ENCODE measurements at places on chromosomes 12 and 14.

DNA sequence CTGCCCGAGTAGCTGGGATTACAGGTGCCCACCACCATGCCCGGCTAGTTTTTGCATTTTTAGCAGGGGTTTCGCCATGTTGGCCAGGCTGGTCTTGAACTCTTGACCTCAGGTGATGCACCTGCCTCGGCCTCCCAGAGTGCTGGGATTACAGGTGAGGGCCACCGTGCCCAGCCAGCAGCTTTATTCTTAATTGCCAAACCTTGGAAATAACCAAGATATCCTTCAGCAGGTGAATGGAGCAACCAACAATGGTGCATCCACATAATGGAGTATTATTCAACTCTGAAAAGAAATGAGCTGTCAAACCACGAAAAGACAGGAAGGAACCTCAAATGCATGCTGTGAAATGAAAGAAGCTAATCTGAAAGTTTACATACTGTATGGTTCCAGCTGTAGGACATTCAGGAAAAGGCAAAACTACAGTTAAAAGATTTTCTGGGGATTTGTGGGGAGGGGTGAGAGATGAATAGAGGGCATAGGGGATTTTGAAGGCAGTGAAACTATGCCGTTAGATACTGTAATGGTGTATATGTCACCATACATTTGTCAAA lies 118.8 kb upstream of the CCND2 start:
- no peak for DNase-seq

DNA sequence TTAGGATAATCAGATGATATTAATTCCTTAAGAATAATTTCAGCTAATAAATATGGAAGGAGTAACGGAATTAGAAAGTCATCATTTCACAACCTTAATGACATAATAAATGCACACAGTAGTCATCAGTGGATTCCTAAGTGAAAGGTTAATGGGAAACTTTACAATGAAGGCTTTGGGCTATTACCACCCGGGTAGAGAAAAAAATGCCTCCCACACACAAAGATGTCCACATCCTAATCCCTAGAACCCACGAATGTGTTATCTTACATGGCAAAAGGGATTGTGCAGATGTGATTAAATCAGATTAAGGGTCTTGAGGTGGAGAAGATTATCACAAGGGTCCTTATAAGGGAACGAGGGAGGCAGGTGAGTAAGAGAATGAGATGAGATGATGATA lies 5.6 kb downstream of the TMED10 start:
- no peak for DNase-seq

- no peak for DNase-seq
Observed at GRCh38 chr14:103198131-103199105, 75.2 kb downstream of the TNFAIP2 start.

DNA sequence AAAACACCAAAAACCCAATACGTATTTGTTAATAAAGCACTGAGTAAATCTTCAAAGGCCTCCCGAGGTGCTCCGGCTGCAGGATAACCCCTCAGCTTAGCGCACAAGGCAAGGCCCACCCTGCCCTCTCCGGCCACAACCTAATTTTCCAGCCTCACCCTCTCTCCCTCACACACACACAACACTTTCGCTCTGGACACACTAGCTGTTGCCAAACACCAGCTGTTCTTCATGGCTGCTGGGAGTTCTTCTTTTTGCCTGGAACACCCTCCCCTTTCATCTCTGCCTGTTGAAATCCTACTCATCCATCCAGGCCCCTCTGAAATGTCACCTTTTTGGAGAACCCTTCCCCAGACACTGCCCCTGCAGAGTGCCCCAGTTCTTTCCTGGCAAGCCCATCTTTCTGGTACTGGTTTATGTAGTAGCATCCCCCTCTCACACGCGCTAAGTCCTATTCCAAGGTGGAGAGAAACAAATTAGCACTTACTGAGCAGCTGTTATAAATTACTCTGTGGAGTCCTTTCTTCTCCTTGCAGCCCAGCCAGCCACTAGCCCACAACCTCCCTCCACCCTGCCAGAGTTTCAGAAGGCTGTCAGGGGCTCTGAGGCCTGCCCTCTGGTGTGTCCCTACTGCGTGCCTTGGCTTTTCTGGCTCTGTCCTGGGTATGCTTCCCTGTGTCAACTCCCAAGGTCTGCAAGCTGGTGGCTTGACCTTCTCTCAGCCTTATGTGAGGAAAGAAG lies 805 bp upstream of the CRACR2A start:
- DNase-seq = no peak

GRCh38 chr12:56425940-56426438 lies 23.2 kb downstream of the TIMELESS start:
- no peak for DNase-seq

- no peak for DNase-seq
Observed at GRCh38 chr12:65611396-65611795, 212.9 kb upstream of the HMGA2 start.

- peak; percentile 42 for DNase-seq
Observed at GRCh38 chr12:4587108-4587507, 25.1 kb downstream of the DYRK4 start.

DNA sequence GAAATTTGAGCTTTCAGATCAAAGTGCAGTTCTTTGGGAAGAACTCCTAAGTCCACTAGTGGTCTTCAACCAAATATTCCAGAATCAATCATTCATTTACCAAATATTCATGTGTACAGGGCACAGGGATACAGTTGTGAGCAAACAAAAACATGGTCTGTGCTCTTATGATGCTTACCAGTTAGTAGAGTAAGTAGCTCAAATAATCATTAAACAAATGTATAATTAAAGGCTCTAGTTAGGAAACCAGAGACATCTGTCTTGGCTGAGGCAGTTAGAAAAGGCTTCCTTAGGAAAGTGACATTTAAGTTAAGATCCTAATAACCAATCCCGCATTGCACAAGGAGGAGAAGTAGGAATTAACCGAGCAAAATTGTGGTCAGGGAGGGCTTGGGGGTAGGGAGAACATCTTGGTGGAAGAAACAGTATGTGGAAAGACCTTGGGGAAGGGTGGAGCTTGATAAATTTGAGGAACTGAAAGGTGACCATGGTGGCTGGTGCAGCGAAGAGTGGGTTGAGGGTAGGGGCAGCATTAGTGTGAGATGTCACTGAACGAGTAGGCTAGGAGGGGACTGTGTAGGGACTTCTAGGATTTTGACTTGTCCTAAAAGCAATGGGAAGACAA lies 40.0 kb downstream of the PEBP1 start:
- no peak for DNase-seq

DNA sequence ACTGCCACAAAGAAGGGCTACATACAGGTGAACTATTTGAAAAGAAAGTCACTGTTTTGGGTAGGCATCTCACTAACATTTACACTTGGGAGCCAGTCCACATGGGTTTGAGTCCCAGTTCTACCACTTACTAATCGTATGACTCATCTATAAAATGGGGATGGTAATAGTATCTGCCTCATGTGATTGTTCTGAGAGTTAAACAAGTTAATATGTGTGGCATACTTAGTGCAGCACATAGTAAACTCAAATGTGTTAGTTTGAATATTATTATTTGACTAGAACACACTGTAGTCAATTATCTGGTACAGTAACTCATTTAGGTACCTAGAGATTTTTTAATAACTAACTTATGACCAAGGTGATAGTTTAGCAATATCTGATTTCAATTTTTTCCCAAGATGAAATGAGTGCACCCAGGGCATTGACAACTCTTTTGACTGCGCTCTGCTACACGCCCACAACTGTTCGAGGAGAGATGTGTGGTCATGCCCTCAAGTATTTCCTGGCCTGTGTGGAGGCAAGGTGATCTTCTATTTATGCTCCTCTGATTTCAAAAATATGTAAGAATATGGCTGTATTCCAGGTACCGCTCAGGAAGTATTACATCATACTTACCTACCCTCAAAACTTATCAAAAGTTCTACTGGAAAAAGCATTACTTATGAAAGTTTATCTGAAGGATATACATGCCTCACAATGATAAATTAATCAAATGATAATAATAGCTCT lies 210.6 kb upstream of the EGLN3 start:
- DNase-seq = no peak

DNA sequence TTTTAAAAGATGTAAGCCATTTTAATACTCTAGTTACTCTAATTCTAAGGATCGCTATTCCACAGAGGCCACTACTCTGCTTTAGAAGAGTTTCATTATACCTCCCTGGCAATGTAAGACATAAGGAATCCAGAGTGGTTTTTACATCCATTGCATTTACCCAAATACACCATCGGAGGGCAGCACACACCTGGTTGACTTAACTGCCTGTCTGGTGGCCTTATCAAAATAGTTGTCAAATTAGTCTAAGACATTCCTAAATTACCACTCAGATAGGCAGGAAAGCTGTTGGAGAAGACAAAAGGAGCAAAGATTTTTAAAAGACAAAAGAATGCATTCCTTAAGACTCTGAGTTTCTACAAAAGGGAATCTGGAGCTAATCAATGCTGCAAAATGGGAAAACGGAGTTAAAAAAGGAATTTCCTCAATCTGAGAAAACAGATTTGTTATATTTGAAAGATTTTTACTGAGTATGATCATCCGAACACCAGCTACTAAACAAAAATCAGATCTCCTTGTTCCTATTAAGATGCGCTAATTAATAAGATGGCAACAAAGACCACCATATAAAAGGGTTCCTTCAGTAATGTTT lies 33.8 kb upstream of the FGD4 start:
- peak; percentile 68 for DNase-seq

DNA sequence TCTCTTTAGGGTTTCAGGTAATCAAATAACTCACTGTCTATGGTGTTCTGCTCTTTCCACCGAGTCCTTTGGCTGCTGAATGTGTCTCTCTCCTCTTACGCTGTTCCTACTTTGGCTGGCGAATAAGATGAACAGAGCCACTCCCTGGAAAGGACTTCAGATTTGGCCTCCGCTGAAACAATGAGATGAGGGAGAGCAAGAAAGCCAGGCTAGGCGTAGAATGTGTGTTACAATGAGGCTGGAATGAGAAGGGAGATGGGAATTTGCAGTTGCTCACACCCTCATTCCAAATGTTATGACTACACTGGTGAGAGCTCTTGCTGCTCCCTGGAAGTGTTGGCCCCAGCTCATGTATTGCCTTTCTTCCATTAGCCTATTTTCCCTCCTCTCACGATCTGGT lies at the start of gene MFAP5:
TSS of gene MFAP5 (minus strand) at position 234 of the 400 bp plus-strand sequence. CDS start 722 bp downstream, outside the sequence.
- no peak for DNase-seq

DNA sequence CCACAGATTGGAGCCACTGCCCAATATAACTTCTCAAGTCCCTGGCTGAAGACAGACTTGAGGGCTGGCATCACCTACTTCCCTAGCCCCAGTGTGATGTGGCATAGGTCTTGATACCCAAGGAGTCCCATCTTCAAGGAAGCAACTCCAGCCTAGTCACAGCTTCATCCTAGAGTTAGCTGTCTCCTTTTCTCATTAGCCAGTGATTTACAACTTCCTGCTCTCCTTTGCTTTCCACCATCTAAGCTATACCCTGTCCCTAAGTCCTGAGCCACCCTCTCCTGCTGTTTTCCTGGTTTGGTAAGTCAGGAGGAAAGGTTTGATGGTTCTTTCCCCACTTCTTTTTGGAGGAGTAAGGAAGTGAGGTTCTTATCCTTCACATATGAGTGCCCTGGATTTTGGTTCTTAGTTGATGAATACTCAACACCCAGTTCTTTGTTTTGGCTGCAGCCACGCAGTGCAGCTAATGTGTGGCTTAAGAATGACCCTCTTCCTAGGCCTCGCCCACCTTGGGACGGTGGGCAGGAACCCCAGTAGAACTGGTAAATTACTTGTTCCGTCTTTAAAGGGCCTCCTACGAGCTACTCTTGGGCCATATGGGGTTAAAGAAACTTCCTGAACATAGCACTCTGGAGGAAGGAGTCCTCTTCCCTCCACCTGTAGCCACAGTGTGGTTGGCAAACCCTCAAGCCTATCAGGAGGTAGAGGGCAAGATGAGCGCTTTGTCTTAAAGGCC lies 3.9 kb upstream of the GPX2 start:
- no peak for DNase-seq

DNA sequence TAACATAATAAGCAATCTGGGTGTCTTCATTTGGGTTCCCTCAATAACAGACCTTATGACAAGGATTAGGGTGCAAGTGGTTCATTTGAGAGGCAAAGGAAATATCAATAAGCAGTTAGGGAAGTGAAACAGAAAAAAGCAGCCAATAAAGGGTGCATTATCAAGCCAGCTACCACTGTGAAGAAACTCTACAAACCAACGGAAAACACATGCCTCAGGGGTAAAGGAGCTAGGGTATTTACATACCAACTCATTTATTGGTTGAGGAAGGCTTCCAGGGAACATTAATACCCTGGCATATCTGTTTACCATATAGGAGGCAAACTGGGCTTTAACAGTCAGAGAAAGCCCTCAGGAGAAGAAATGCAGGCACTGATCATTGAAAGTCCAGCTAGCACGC lies 22.7 kb upstream of the IFNG-AS1 start:
- no peak for DNase-seq

GRCh38 chr12:112285600-112286401 lies 96.4 kb downstream of the HECTD4 start:
- no peak for DNase-seq

DNA sequence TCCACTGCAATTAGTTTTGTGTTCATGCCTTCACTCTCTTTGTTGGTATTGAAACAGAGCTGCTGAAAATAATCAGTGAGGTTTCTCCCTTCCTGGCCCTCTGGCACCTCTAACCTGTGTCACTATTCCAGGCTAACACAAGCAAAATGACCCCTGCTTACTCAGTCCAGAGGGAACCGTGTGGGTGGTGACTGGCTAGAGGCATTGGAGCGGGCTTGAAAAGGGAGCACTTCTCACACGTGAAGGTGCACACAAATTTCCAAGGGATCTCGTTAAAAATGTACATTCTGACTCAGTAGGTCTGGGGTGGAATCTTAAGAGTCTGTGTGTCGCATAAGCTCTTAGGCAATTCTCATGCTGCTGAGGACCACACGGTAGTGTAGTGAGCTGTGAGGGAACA lies 1.3 kb upstream of the SLC24A4 start:
- no peak for DNase-seq

DNA sequence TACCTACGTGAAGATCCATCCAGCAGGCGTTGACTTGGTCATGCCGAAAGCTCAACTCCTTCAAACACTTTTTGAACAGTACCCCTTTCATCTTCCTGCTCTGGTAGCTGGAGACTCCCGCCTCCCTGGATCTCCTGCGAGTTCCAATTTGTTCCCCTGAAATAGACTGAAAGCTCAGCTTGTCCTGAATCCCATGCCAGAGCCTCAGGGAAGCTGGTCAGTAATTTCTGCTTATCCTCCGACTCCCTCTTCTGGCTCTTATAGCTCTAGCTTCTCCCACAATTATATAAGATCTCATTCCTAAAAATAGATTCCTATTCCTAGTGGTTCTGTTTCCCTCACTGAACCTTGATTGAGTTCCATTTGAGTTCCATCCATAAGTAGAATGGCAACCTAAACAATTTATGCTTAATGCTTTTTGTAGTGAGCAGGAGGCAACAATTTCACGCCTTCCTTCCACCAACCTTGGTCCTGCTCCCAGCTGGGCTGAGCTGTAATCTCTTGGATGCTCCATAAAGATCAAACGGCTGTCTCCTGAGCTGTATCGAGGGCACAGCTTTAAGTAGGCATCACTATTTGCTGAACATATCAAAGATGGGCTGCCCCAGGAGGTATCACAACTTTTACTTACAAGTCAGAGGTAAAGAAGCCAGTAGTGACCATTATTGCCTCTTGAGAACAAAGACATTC lies 8.0 kb upstream of the TMEM132C start:
- no peak for DNase-seq

GRCh38 chr14:96792591-96792990 lies 4.6 kb upstream of the VRK1 start:
- no peak for DNase-seq

Measured in iPS-NIHi11 (cell line).